ENCODE measurements at places on chromosomes 12 and 14. TPM values are rescaled to one million over a fixed set of nuclear protein-coding genes. Genes with fewer than 3 reads are reported as not detected.

Gene HVCN1
- total RNA-seq, result 2.6 TPM

Gene CACNA2D4
- total RNA-seq, result 0.27 TPM

Gene TSPAN19
- total RNA-seq, result not detected

Gene SLC7A7
- 2.5 TPM for total RNA-seq
